Daoy (cell line): ENCODE measurements at places on chromosomes 11 and 22. TPM values are rescaled to one million over a fixed set of nuclear protein-coding genes. Genes with fewer than 3 reads are reported as not detected.

- no peak for DNase-seq
Measured at GRCh38 chr11:69230856-69231425, 63.0 kb upstream of the MYEOV start.

DNA sequence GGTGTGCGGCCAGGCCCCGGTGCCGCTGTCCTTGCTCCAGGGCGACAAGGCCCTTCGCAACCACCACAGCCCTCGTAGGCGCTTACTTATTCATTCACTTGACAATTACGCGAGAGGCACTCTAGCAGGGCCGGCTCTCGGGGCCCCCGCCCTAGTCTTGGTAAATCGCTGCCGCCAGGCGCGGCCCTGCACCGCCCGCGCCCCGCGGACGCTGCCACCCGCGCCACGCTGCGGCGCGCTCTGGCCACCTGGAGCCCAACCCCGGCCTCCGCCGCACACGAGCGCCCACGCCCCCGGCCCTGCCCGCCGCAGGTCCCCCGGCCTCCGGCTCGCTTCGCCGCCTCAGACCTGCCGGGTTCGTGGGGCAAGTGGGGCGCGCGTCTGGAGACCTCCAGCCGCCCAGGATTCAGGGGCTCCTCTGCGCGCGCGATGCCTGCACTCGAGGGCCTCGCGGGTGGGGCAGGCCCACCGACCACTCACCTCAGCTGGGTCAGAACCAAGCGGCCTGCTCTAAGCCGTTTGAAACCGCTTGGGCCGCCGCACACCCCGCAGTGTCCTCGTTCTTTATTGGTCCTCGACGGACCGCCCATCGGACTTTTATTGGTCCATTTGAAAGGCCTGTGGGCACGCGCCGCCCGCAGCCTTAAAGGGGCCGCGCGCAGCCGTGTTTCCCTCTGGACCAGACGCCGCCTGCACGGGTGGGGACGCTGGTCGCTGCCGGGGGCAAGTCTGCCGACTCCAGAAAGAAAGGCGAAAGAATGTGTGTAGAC is at the start of gene CKAP5:
Gene CKAP5, minus strand, starts transcription at position 541 of the 770 bp plus-strand sequence. CDS start 25,049 bp downstream, outside the sequence.
- DNase-seq: peak; percentile 92

DNA sequence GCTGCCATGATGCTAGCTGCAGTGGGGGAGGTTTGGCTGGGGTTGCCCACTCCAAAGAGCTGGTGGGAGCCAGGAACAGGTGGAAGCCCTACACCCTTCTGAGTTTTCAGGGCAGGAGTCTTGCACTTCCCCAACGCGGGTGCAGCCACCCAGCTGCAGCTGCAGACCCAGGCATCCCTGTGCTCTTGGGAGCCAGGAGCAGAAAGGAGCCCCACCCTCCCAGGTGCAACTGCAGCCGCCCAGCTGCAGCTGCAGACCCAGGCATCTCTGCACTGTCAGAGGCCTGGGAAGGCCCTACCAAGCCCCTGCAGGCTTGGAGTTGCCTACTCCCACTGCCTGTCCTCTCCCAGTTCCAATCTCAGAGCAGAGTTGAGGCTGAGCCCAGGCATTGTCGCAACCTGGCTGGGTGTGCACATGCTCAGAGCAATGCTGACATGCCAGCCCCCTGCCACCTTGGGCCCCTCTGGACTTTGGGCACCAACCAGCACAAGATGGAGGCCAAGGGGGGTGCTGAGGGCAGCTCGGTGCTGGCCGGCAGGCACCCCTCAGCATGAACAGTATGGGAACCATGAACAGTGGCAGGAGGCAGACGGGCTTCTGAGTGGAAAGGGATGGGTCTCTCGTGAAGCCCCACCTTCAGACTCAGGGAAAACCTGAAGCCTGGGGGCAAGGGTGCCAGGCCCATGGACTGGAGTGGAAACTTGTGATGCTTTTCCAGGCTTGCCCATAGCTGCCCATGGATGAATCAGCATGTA is 195.4 kb downstream of the DCDC1 start:
- DNase-seq: no peak

DNA sequence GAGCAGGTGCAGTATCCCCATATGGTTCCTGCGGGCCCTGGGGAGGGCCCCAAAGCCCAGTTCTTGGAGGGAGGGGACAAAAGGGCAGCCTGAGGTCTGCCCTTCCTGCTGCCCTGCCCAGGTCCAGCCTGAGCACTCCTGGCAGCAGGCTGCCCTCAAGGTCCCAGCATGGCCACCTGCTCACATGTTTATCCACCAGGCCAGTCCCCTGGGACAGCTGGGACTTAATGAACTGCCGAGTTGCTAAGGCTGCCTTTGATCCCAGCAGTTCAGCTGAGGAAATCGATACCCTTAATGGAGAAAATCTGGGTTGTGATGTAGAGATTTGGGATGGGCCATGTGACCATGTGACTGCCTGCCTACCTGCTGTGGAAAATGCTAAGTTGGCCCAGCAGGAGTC is 146.2 kb downstream of the TRIM29 start:
- no peak for DNase-seq

GRCh38 chr22:36856121-36856791 is 4.5 kb upstream of the NCF4 start:
- DNase-seq: peak; percentile 87

DNA sequence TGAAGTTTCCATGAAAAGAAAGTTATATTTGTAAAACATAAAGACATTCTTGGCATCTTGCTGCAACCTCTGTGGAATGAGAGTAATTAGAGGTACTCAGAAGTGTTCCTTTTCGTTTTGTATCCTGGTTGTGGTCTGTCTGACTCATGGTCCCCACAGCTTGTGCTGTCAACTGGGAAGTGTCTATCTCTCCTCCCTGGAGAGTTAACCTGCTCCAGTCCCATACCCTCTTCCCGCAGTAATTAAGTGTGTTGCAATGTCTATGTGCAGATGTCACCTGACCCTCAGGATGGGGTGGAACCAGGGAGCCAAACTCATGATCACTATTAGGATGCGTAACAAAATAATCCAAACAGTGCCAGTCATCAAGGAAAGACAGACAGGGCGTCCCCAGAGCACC is 23.0 kb upstream of the ZDHHC13 start:
- DNase-seq: peak; percentile 79

DNA sequence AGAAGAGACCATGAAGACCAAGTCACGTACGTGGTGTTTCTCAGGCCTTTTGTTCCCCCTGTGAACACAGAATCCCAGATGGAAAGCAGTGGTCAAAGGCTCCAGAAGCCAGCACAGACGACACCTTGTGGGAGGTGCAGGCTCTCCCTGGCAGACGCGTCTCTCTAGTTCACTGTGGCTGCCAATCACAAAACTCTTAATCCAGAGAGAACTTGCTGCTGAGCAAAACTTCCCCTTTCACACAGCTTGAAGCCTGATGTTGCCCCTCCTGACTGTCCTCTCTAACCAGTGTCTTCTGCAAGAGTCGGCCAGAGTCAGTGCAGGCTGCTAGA is 67.1 kb downstream of the PIWIL3 start:
- no peak for DNase-seq

DNA sequence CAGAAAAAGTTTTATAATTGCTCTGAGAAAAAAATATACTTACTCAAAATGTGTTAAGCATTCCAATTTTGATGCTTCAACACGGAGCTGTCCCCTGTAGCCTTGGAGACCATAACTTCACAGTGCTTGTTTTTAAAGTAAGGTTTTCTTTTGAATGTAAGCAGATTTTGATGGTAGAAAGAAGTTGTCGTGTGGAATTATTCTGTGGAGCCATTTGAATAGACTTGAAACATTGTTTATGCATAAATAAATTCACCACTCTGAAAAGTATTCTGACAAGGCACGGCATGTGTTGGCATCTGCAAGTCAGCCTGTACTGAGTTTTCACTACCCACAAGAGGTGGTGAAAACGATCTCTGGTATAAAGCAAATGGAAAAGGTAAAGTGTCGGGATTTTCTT is 115.5 kb downstream of the UVRAG start:
- DNase-seq: no peak

DNA sequence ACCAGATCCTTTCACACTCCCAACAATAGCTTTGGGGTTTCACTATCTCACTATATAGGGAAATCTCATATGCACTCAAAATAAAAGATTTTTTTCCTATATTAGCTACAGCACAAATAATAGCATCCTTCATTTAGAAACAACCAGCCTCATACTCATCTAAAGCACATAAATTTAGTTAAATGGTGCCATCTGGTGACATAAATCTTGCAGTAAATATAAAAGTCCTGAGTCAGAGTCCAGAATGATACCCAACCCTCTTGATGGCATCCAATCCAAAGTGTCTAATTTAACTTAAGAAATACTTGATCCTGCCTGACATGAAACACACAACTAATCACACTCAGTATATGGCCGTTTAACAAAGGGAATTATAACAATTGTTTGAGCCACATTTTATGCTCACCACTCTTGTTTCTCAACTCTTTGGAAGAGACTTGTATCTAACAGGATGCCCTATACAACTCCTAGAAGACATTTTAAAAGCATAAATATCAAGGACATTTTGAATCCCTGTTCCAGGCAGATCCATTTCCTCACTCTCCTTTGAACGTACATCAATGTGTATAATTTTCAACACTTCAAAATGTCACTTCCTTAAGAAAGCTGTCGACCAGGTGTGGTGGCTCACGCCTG is 36.2 kb downstream of the DLG2 start:
- DNase-seq: no peak

DNA sequence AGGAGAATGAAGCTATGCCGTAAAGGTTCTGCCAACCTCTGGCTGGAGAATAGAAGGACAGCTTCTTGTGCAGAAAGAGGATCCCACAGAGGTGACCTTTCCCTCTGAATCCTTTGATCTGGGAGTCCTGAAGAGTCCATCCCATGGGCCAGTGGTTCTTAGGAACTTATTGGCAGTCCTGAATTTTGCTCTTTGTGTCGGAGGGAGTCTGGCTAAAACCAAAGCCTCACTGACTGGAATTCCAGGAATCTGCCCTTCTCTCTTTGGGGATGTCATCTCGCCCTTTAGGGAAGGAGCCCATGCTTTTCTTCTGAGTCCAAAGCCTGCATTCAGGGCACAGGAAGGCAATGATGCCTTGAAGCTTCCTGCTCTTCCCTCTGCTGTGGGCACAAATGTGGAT is 45.5 kb downstream of the PKNOX2 start:
- DNase-seq: no peak

DNA sequence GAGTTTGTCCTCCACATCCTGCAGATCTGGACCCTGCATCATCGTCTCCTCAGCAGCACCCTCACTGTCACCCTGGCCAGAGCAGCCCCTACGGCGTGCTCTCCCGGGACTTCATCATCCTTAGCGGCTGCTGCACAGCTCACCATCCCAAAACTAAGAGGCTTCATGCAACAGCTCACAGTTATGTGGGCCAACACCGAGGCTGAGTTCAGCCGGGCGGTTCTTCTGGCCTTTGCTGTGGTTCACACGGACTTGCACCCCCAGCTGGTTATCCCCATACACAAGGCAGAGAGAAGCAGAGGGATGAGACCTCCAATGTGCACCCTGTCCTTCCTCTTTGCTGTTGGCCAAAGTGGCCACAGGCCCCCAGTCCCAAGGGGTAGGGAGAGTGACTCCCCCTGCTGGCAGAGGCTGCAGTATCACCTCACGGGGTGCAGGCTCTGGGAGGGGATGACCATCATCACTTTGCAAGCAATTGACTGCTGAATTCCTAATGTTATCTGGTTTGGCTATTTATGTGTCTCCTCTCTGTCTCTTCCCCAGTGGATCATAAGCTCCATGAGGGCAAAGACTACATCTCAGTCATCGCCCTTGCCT is 276.8 kb downstream of the BRD1 start:
- no peak for DNase-seq

DNA sequence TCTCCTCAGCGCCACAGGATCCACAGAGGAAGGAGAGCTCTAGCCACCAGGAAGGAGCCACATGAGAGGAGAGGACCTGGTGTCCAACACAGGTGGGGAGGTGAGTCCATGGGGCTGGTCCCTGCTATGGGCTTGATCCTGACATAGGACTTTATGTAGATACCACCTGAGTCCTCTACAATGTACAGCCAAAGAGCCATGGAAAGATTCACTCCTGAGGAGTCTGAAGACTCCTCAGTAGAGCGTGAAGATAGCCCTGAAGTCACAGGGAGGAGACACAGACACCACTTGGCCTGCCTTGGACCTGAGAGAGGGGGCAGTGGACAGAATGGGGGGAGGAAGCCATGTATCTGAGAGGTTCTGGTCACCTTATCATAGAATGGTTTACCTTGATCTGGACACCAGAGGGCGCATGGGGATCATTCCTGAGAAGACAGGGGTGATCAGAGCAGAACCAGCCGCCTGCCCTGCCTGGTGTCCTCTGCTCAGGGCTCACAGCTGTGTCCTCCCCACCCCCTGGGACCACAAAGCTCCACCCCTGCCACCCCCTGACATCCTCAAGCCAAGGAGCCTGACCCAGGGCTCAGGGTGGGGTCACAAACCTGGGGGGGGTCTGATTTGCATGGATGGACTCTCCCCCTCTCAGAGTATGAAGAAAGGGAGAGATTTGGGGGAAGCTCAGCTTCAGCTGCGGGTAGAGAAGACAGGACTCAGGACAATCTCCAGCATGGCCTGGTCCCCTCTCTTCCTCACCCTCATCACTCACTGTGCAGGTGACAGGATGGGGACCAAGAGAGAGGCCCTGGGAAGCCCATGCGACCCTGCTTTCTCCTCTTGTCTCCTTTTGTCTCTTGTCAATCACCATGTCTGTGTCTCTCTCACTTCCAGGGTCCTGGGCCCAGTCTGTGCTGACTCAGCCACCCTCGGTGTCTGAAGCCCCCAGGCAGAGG is 77.0 kb downstream of the ZNF280B start:
- peak; percentile 36 for DNase-seq

DNA sequence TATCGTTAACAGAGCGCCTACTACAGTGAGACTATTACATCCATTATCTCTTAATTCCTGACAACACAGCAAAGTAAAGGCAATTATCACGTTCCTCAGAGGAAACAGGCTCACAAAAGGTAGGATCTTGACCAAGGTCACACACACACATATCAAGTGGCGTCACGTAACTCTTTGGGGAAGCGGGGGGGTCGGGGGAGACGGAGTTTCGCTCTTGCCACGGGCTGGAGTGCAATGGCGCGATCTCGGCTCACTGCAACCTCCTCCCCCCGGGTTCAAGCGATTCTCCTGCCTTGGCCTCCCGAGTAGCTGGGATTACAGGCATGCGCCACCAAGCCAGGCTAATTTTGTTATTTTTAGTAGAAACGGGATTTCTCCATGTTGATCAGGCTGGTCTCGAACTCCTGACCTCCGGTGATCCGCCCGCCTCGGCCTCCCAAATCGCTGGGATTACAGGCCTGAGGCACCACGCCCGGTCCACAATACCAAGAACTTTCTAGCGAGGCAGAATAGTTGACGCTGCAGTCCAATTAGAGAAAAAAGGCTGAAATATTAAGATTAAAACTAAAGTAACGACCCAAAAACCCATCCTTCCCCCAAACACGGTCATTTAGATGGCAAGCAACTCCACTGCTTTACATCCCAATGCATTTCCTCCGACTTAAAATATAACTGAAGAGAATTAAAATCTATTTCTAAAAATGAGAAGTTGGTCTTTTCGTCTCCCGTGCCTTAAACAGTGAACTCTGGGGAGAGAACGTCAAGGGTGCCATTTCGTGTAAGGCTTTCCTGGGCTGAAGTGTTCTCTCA is 1.2 kb downstream of the DDX17 start:
- DNase-seq: peak; percentile 45

GRCh38 chr11:1832211-1832919 is 2.4 kb upstream of the SYT8 start:
- peak; percentile 63 for DNase-seq

GRCh38 chr11:23755076-23755475 is 741.8 kb upstream of the LUZP2 start:
- no peak for DNase-seq

- DNase-seq: no peak
Measured at GRCh38 chr11:75899806-75900205, 84.8 kb downstream of the UVRAG start.

Gene RAG1
- 0.18 and 0.29 TPM in 2 replicates for total RNA-seq

Gene MMP8
- not detected in 2 replicates for total RNA-seq

Gene PDE3B
- total RNA-seq: 2.3 and 5.1 TPM in 2 replicates

Gene SLC2A11
- total RNA-seq: 6.0 and 7.4 TPM in 2 replicates

Gene SLC22A12
- not detected in 2 replicates for total RNA-seq

Gene APOL2
- total RNA-seq: 43.7 and 51.4 TPM in 2 replicates

Gene ART5
- total RNA-seq: 0.46 TPM in 1 of 2 replicates, not detected in the other

Gene VSIG2
- total RNA-seq: not detected in 2 replicates

Gene ZBTB44
- 17.4 and 19.8 TPM in 2 replicates for total RNA-seq
